ENCODE measurements at places on chromosomes 5 and 9. TPM values are rescaled to one million over a fixed set of nuclear protein-coding genes. Genes with fewer than 3 reads are reported as not detected.

- no peak for DNase-seq
Measured at GRCh38 chr5:136056771-136057335, 28.1 kb downstream of the TGFBI start.

LCN15 gene
- total RNA-seq, result not detected

DNA sequence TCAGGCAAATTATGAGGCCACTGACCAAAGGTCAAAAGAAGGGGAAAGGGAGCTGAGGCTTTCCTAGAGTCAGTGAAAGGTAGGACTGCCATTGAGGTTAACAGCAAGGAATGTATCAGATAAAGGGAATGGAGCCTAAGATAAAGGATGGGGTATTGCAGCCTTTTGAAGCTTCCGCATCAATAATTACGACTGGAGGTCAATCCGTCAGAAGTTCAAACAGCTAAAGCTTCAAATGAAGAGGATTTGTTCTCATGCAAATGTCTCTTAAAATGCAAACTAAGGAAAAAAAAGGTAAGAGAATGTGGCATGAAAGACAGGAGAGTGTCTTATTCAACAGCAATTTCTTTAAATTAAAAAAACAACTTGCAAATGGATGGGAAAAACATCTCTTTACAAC is 341.1 kb upstream of the RGMB start:
- no peak for DNase-seq

DNA sequence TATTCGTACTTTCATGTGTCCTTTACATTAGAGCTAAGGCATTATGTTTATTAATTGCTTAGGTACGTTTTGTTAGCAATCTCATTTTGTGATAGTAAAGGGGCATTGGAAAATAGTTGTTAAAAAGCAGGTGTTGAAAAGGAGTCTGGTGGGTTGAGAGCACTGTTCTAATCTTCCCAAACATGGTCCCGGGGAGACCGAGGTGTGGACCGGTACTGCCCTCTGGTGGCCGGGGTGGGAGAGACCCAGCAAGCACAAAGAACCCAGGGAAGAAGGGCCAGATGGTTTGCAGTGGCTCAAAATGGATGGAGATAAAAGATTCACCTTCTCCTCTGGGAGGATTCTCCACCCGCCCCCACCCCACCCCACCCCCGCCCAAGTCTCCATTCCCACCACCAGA is 26.1 kb downstream of the IDNK start:
- no peak for DNase-seq

- no peak for DNase-seq
Measured at GRCh38 chr5:172920447-172920849, 38.8 kb upstream of the RPL26L1 start.

GRCh38 chr5:156021866-156022265 is 305.1 kb upstream of the SGCD start:
- DNase-seq, result no peak
